ENCODE measurements at places on chromosomes 3 and 15. TPM values are rescaled to one million over a fixed set of nuclear protein-coding genes. Genes with fewer than 3 reads are reported as not detected.
A peak's percentile ranks its signal among the peaks of the same experiment; 100 is the strongest.

DNA sequence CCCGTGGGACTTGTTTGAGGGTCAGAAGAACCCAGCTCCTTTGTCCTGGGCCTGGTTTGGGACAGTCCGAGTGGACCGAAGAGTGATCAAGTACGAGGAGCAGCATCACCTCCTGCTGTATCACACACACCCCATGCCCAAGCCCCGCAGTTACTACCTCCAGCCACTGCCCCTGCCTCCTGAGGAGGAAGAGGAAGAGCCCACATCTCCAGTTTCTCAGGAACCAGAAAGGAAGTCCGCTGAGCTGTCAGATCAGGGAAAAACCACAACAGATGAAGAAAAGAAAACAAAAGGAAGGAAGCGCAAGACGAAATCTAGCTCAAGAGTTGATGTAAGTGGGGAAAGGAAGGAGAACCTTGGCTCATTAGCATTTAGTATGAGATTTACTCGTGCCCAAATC is 3.3 kb upstream of the P2RY12 start:
- no peaks in the 10 kb centered on the region for H3K27me3 ChIP-seq
- no peak overlapping the region for H3K4me3 ChIP-seq
- no peaks in the 10 kb centered on the region for H3K36me3 ChIP-seq
- peak overlapping the region; percentile 78 for H3K27ac ChIP-seq

GRCh38 chr3:2110597-2111117 is 12.0 kb downstream of the CNTN4 start:
- H3K27ac ChIP-seq = no peak overlapping the region
- H3K36me3 ChIP-seq = no peaks in the 10 kb centered on the region
- no peak for DNase-seq
- H3K27me3 ChIP-seq = no peaks in the 10 kb centered on the region

Gene GALK2
- 36.3 TPM for total RNA-seq

GRCh38 chr15:74332611-74333010 is 34.8 kb downstream of the CYP11A1 start:
- no peaks in the 10 kb centered on the region for H3K27me3 ChIP-seq
- DNase-seq = no peak

Gene GCSAM
- 0.45 TPM for total RNA-seq

Measured in left lung (tissue), 14 donors.